ENCODE measurements at places on chromosomes 11 and 22.
A peak's percentile ranks its signal among the peaks of the same experiment; 100 is the strongest.

DNA sequence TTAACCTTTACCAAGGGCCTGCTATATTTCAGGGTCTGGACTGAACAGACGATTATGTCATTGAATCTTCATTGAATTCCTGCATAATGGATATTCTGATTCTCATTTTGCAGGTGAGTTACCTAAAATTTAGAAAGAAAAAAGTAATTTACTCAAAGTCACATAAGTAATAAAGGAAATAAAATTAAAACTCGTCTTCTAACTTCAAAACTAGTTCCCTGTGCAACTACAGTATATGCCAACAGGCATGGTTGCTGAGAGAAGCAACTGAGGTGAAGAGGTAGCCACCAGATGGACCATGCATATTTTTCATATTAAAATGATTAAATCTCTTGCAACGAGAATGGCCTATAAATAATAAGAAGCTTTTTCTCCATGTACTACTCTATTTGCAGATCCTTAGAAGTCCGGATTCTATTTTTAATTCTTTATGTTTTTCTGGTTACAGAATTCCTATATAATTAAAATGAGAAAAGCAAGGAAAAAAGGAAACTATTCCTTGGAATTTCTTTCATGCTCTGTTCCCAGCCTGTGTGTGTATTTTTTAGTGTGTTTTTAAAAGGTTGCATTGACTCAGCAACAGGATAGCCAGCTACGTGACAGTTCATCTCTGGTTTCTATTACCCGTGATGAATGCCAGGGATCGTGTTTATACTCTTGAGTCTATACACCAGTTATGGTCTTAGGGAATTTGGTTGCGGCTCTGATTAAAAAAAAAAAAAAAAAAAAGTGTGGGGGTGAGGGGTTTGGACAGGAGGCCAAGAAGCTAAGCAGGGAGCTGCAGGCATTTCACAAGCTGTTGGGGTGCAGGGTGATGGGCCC is 186.8 kb downstream of the ETS1 start:
- DNase-seq, result no peak

DNA sequence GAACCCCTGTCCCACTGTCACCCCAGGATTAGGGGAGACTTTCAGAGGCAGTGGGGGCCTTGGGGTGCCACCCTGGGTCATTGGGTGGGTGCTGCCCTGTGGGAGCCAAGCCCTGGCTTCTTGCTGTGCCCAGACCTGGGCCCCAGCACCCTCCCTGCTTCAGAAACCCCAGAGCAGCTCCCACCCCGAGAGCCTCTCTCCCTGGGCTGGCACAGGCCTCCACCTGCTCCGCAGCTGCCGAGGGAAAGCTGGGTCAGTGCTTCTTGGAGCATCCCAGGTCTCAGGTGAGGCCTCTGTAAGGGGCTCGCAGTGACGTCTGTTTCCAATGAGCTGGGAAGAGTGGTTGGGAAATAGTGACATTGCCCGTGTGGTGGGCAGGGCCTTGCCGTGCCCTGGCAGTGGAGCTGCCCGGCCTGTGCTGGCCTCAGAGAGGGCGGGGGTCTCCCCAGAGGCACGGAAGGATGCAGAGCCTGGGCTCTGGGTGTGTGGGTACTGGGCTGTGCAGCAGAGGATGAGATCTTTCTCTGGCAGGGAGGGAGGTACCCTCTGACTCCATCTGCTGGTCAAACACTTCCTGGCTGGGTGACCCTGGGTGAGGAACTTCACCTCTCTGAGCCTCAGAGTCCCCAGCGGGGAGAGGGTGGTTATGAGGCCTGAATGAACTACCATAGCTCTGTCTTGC is 23.0 kb downstream of the C22orf23 start:
- no peak for DNase-seq

DNA sequence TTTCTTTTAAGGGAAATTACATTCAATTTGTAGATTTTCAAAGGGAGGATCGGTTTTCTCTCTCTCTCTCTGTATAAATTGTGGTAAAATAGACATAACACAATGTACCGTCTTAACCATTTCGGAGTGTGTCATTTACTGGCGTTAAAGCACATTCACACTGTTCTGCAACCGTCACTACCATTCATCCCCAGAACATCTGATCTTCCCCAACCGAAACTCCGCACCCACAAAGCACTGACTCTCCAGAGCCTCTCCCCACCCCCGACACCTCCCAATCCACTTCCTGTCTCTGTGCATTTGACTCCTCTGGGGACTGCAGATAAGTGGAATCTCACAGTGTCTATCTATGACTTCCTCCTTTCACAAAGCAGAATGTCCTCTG is 15.9 kb upstream of the GRAMD4 start:
- DNase-seq, result no peak

DNA sequence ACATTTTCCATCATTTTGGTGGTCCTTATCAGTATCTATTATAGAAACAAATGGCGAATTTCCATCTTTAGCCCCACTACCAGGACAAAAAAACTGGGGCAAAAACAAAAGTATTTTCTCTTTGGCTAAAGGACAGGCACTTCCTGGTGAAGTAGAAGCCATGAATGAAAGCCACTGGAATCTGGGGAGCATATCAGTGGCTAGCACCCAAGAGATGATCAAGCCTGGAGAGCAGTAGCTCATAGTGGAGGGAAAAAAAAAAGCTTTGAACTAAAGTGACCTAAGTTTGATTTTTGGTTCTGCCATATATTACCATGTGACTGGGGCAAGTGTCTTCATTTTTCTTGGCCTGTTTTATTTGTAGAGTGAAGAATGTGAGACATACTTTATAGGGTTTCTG is 272.3 kb downstream of the GUCY1A2 start:
- DNase-seq, result no peak

DNA sequence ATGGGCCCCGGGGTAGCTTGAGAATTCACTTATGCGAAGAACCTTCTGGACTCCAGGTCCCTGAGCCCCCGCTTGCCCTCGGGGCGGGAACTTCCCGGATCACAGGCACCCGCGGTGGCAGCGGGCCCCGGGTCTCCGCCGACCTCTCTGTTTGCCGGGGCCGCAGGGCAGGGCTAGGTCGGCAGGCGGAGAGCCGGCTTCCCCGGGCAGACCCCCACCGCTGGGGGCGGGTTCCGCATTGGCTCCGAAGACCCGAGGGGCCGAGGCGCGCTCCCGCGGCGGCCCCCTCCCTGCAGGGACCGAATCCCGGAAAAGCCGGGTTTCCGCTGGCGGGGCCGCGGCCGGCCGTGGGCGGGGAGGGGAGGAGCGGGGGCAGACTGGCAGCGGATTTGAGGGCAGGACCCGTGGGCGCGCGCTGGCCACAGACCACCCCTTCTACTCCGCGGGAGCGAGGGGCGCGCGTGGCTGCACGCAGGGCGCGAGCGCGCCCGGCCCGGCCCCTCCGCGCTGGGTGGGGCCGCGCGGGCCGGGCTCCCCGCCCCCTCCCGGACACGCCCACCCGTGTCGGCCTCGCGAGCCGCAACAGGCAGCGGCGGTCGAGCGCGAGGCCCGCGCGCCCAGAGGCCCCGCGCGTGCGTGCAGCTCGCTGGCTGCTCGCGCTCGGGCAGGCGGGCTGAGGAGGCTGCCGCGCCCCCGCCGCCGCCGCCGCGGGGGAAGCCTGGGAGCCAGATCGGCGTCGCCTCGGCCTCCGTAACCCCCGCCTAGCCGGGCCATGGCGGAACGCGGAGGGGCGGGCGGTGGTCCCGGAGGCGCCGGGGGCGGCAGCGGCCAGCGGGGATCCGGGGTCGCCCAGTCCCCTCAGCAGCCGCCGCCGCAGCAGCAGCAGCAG is at the start of gene PACS1:
PACS1 (plus strand) TSS at position 558 of the 889 bp plus-strand sequence; CDS start at position 773, 215 bp downstream.
- DNase-seq, result peak; percentile 91

DNA sequence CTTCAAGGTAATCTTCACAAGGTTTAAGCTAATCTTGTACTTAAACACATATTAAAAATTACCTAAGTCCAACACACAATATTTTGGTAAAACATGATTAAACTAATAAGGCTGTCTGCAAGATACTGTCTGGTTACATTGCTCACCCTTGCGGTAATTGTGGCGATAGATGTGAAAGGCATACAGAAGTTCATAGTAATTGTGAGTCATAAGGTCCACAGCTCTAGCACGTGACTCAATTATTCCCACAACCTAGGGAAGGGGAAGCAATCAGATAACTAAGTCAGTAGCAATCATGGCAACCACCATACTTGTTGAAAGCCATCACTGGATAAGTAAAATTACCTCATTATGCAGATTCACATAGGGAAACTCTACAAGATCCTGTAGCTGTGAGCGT is 30.5 kb upstream of the FNBP4 start:
- DNase-seq, result no peak

GRCh38 chr11:106379265-106379664 is 301.8 kb downstream of the AASDHPPT start:
- DNase-seq, result no peak

- no peak for DNase-seq
Measured at GRCh38 chr11:57407941-57408475, 17.6 kb upstream of the PRG2 start.

DNA sequence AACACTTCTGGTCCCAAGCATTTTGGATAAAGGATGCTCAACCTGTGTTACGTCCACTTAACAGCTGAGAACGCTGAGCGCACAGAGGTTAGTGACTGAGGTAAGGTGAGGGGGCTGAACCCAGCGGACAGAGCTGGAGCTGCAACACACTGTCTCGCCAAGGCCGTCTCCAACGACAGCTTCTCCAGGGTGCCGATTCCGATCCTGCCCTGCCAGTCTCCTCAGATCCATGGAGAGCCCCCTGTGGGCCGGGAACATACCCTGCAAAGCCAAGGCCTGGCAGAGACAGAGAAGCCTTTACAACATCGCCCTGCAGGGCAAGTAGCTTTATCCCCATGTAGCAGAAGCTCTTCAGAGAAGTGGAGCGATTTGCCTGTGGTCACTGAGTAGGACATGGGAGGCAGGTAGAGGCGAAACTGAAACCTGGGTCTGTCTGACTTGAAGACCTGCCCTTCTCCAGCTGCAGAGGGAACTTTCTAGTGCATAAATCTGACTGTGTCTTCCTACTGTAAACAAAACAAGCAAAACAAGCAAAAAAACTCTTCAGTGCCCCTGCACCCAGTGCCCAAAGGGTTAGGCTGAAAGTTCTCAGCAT is 72.8 kb downstream of the SCUBE1 start:
- no peak for DNase-seq

- peak; percentile 41 for DNase-seq
Measured at GRCh38 chr11:126061707-126062678, 673 bp downstream of the CDON start.

- DNase-seq, result peak; percentile 75
Measured at GRCh38 chr22:29359469-29359868, 28.9 kb downstream of the AP1B1 start.

GRCh38 chr11:15062599-15062998 is 10.8 kb upstream of the CALCB start:
- DNase-seq, result no peak

Measured in right hindlimb (tissue), 1 donor.